Upper lobe of left lung (tissue), 6 donors: ENCODE measurements at places on chromosomes 4 and X. TPM values are rescaled to one million over a fixed set of nuclear protein-coding genes. Genes with fewer than 3 reads are reported as not detected.

GRCh38 chr4:140829825-140830224 is 73.6 kb upstream of the TBC1D9 start:
- DNase-seq: no peak
- no peaks in the 10 kb centered on the region for H3K36me3 ChIP-seq
- H3K4me3 ChIP-seq: no peak overlapping the region
- H3K27me3 ChIP-seq: no peaks in the 10 kb centered on the region
- H3K4me1 ChIP-seq: no peaks in the 10 kb centered on the region

DNA sequence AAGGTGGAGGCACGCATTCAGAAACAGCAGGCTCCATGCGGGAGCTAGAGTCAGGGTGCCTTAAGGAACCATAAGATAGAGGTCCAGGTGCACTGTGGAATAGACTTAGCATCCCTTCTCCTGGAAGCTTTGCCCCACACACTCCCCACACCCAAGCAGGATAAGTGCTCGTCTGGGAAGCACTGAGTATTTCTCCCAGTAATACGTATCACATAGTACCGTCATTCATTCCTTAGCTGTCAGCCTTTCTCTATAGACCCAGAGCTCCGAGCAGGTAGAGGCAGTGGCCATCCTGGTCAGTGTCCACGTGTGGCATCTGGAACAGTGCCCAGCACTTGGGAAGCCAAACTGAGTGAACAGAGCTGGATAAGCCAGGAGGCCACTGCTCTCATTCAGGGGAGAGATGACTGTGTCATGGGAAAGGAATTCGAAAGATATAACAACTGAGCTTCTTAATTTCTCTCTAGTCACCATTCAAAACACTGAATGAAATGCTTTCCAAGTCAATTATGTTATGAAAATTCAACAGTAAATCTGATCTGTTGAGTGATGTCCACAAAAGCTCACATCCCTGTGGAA is 9.9 kb downstream of the APBB2 start:
- H3K36me3 ChIP-seq: no peaks in the 10 kb centered on the region
- H3K4me3 ChIP-seq: no peak overlapping the region
- H3K27ac ChIP-seq: no peak overlapping the region
- H3K4me1 ChIP-seq: peaks cover 37% of the 10 kb centered on the region

DNA sequence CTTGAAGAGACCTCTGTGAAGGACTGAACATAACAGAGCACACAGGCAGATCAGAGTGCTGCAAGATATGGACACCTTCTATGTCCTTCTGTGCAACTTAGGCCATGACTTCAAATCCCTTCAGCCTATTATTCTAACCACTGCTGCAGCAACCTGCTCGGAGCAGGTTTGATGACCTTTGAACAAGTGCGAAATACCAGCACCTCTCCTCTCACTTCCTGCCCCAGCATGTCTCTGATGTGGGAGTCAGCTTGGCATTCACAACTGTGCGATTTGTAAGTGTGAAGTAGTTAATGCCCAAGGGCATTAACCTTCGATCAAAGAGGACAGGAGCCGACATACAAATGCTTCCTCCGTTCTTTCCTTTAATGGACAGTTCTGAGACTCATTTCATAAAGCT is 1.6 kb upstream of the EXOC1 start:
- H3K4me1 ChIP-seq: peaks cover 14% of the 10 kb centered on the region
- H3K4me3 ChIP-seq: no peak overlapping the region
- DNase-seq: no peak
- H3K36me3 ChIP-seq: no peaks in the 10 kb centered on the region
- H3K27ac ChIP-seq: no peak overlapping the region

- peaks cover 4% of the 10 kb centered on the region for H3K4me1 ChIP-seq
- no peaks in the 10 kb centered on the region for H3K36me3 ChIP-seq
- peak overlapping the region; percentile 51 for H3K4me3 ChIP-seq
- peak; percentile 87 for DNase-seq
- peak overlapping the region; percentile 40 for H3K27ac ChIP-seq
- H3K27me3 ChIP-seq: no peaks in the 10 kb centered on the region
Measured at GRCh38 chrX:54358424-54359211, 772 bp upstream of the WNK3 start.

DNA sequence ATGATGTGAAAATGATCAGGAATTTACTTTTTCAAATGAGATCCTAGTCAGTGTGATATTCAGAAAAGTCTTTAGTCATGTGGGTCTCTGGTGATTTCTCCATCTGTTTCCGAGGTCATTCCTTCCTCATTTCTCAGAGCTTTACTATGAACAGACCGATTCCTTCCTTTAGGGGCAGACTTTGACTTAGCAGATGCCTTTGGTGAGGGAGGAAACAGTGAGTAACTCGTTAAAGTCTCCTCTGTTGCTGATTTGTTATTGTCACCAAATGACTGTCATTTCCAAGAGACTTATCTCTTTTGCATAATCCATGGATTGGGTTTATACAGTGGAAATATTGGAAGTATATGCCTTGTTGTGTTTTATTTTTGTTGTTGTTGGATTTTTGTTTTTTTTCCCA is 76.2 kb upstream of the CD99 start:
- H3K36me3 ChIP-seq: peaks cover 44% of the 10 kb centered on the region
- DNase-seq: no peak
- H3K27ac ChIP-seq: peak overlapping the region; percentile 68
- no peaks in the 10 kb centered on the region for H3K27me3 ChIP-seq

GRCh38 chr4:150149381-150149780 is 71.1 kb downstream of the DCLK2 start:
- H3K27ac ChIP-seq: no peak overlapping the region
- no peaks in the 10 kb centered on the region for H3K36me3 ChIP-seq
- DNase-seq: no peak
- H3K27me3 ChIP-seq: no peaks in the 10 kb centered on the region
- H3K4me1 ChIP-seq: no peaks in the 10 kb centered on the region
- H3K4me3 ChIP-seq: no peak overlapping the region

DNA sequence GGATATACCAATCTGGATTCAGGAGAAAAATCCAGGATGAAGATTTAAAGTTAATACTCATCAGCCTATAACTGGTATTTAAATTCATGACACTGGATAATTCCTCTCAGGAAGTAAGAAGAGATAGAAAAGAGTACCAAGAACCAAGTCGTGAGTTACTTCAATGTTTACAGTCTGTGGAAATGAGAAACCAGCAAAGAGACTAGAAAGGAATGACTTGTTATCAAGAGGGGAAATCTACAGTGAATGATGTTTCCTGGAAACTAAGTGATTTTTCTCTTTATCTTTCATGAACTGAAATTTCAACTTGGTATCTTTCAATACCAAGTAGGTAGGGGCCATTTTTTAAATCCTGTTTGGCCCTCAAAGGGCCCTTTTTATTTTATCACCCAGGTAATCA is 217.9 kb upstream of the AFF2 start:
- no peaks in the 10 kb centered on the region for H3K36me3 ChIP-seq
- no peak for DNase-seq
- H3K4me1 ChIP-seq: no peaks in the 10 kb centered on the region

GRCh38 chr4:155772459-155773195 is 13.8 kb downstream of the GUCY1B1 start:
- peak overlapping the region; percentile 45 for H3K27ac ChIP-seq
- H3K4me1 ChIP-seq: peaks cover 12% of the 10 kb centered on the region
- DNase-seq: no peak
- no peaks in the 10 kb centered on the region for H3K27me3 ChIP-seq

GRCh38 chr4:141246683-141247429 is 26.2 kb downstream of the ZNF330 start:
- H3K27ac ChIP-seq: no peak overlapping the region
- no peak overlapping the region for H3K4me3 ChIP-seq
- no peaks in the 10 kb centered on the region for H3K27me3 ChIP-seq
- H3K36me3 ChIP-seq: no peaks in the 10 kb centered on the region
- DNase-seq: no peak

ASMT gene
- total RNA-seq: not detected

TENM3 gene
- 7.1 TPM for total RNA-seq

RASSF6 gene
- total RNA-seq: 1.8 TPM

CDS1 gene
- 39.8 TPM for total RNA-seq

FGD1 gene
- 1.8 TPM for total RNA-seq

NEUROG2 gene
- total RNA-seq: not detected

TKTL1 gene
- 0.24 TPM for total RNA-seq

EDA gene
- total RNA-seq: 6.9 TPM
